ENCODE measurements at places on chromosomes 13 and 19.
A peak's percentile ranks its signal among the peaks of the same experiment; 100 is the strongest.

- DNase-seq, result no peak
Measured at GRCh38 chr13:66468656-66469055, 761.5 kb downstream of the PCDH9 start.

DNA sequence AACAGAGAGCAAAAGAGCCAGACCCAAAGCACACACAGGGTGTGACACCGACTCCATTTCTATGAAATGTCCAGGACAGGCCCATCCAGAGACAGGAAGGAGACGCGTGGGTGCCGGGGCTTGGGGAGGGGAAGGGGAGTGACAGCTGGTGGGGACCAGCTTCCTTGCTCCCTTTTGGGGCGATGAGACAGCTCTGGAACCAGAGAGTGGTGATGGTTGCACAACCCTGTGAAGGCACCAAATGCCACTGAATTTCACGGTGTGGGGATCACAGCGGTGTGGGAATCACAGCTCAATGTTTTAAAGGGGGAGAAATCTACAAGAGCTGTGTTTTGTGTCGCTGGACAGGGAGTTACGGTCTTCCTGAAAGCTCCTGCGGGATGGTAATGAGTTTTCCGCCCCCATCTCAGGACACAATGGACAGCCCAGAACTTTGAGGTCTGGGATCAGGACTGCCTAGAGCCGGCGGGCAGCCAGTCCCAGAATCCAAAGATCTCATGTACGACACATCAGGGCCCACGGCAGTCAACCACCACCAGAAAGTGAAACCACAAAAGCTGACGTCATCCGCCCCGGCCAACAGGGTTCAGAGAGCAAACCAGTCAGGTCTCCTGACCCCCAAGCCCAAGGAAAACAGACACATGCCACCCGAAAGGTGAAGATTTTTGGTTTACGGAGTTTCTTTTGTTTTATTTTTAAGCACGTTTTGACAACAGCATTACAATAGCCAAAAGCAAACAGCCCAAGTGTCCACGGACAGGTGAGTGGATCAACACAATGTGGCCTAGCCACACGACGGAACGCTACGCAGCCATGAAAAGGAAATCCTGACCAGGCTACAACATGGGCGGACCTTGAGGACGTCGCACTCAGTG lies 7.3 kb downstream of the SGTA start:
- DNase-seq, result no peak

DNA sequence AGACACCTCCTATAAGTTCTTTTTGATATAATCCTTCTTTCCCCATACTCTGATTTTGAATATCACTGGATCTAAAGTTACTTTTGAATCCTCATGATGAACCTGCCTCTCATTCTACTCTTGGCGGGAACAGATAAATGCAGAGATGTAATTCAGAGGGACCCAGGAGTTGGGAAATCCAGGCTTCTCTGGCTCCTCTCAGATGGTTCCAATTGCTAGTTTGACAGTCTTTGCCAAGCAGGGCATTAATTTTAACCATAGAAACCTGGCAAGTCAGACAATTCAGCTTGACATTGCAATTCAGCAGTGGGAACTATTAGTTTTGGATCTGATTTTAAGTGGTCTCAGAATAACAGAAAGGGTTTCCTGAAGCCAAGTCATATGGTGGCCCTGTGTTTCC lies 67.3 kb upstream of the KLF12 start:
- no peak for DNase-seq

- DNase-seq, result no peak
Measured at GRCh38 chr19:19464339-19465098, 50.8 kb downstream of the TSSK6 start.

DNA sequence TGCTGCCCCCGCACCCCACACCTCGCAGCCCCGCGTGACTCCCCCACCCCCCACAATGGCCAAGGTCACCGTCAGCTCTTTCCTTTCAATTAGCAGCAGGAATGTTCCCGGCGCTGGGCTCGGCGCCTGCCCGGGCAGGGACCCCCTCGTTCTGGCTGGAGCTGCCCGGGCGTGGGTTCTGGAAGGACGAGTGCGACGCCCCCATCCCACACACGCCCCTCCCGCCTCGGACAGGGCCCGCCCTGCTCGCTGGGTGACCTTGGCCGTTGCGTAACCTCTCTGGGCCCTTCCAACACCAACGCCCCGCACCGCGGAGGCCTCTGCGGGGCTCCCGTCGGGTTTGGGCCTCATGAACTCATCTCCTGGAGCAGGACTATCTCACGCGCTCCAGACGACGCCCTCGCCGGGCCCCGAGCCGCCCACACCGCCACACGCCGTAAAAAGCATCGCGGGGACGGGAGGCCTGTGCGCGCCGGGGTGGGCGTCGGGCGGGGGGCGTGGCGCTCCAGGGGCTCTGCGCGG lies 10.3 kb downstream of the PALM start:
- DNase-seq, result no peak

- DNase-seq, result no peak
Measured at GRCh38 chr19:38304352-38304865, 358 bp downstream of the C19orf33 start.

DNA sequence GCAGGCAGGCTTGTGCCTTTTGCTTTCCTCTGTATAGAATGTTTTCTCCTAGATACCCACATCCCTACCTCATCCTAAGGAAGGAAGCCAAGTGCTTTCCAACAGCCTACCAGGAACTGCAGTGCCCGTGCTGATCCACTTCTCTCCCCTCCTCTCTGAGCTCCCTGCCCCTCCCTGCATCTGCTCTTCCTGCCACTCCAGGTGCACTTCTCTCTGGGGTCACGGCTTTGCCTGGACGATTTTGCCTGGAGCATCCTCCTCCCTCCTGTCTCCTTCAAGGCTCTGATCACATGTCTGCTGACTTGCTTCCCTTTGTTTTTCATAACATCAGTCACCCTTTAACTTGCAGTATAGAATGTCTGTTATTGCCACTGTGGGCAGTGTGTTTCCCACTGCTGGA lies 34.7 kb upstream of the IRS2 start:
- DNase-seq, result no peak

GRCh38 chr13:112933649-112934048 lies 35.4 kb upstream of the MCF2L start:
- DNase-seq, result no peak

DNA sequence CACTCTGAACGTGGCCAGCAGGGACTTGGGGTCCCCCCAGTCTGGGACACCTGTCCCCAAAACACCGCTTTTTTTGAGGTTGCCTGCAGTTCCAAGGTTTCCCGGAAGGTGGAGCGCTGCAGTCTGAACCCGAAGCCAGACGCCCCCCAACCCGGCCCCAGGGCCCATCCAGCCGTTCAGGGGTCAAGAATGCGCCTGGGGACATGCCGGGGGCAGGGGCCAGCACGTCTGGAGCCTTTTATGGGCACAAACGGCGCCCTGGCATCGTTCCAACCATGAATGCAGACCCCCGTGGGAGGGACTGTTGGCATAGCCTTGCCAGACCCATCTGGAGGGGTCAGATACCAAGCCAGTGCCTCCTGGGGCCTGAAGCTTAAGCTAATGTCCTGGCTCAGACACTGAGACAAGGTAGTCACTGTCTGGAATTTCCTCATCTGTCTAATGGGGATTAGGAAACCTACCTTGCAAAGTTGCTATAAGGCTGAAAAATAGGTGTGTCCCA lies 6.9 kb downstream of the S1PR5 start:
- peak; percentile 62 for DNase-seq

- DNase-seq, result no peak
Measured at GRCh38 chr13:71902676-71903075, 35.7 kb upstream of the DACH1 start.

- DNase-seq, result no peak
Measured at GRCh38 chr13:21616205-21616866, 12.4 kb upstream of the MICU2 start.

DNA sequence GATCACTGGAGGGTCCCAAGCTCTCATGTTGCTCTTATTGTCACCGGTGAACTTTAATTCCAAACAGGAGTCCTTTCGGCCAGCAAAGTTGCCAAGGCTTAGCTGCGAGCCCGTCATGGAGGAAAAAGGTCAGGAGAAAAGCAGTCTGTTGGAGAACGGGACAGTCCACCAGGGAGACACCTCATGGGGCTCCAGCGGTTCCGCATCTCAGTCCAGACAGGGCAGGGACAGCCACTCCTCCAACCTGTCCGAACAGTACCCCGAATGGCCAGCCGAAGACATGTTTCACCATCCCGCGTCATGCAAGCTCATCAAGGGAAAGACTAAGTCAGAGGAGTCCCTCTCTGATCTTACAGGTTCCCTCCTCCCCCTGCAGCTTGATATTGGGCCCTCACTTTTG lies 10.4 kb downstream of the ZNF91 start:
- no peak for DNase-seq

DNA sequence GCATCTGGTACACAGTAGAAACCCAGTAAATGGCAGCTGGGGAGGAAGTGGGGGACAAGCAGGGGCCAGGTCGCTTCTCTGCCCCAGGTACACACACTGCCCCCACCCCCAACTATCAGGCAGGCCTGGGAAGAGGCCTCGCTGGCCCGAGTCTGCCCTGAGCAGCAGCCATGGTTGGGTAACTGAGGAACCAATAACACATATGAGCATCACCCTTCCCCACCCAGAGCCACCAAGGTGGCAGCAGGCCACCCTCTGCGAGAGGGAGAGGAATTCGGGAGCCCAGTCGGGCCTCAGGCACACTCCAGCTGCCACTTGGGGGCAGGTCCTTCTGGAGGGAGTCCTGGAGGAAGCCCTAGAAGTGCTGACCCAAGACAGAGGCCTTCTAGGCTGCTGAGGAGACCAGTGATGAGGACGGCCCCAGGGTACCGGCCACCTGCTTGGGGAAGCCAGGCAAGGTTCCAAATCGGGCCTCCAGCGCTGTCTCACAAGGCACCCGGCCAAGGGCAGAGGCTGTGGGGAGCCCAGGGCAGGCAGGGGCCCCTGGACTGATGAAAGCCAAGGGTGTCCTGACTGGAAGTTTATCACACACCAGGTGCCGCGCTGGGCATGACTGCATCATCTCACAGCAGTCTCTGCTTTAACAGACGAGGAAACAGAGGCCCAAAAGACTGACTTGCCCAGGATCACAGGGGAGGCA lies 14.0 kb upstream of the KPTN start:
- DNase-seq, result no peak

GRCh38 chr13:76879883-76880270 lies 6.3 kb downstream of the KCTD12 start:
- DNase-seq, result no peak

- no peak for DNase-seq
Measured at GRCh38 chr13:42367831-42368230, 95.9 kb downstream of the AKAP11 start.

DNA sequence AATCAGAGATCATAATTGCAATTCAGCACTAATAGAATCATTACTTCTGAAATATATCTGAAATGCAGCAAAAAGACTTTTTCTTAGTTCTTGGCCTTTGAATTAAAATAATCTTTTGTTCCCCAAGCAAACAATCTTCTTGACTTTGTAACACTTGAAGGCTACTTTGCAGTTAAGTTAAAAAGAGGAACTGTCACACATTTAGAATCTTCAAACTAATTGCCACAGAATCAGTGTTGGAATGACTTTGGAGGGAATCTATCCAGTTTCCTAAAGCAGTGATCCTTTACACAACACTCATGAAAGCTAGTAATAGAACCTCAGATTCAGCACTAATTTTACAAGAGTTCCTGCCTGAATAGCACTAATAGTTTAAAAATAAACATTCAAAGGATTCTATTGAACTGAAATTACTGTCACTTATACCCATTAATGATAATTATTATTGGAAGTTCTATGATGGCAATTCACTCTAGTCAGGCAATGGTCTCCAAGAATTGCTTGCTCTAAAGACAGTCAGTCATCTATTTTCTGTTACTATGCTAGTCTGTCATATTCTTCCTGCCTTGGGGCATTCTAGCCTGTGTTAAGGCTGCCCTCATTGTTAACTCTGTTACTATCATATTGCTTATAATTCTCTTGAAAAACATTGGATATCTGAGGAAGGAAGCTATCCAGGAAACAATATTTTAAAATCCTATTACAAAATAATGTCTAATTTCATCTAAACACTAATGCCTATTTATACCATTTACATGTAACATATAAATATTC lies 362.4 kb downstream of the DIAPH3 start:
- no peak for DNase-seq

DNA sequence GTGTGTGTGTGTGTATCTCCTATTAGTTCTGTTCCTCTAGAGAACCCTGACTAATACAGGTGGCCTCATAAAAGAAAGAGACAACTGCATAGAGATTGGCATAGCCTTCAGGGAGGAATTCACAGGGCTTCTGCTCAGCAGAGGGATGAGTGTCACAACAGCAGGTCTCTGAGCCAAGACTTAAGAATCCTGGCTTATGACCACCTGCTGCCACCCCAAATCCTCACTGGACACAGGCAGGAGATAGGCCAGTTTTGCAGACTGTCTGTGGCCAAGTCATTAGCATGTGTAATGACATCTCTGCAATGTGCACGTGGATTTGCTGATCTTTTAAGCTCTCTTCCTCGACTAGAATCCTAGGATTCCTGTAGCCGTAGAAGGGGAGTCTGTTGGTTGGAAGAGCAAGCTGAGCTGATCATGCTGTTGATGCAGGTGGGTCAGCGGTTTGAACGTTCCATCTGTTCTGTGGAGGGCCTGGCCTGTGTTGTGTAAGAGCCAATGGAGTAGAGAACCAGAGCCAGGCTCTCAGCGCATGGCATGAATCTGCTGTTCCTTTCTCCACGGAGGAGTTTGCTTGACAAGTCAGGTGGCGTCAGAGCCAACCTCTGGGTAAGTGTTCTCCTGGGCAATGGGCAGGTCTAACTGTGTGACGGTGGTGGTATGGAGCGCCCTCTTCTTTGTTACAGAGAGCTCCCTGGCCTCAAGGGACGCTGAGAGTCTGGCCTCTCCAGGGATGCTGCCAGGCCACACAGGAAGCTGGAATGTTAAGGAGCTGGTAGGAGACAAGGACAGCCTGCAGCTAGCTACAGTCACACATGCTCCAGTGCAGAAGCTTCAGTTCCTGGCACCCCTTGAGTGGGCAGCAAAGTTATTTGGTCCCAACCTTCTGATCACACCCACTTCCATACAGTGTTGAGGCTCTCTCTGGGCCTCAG lies 503.1 kb downstream of the FOXO1 start:
- DNase-seq, result no peak

DNA sequence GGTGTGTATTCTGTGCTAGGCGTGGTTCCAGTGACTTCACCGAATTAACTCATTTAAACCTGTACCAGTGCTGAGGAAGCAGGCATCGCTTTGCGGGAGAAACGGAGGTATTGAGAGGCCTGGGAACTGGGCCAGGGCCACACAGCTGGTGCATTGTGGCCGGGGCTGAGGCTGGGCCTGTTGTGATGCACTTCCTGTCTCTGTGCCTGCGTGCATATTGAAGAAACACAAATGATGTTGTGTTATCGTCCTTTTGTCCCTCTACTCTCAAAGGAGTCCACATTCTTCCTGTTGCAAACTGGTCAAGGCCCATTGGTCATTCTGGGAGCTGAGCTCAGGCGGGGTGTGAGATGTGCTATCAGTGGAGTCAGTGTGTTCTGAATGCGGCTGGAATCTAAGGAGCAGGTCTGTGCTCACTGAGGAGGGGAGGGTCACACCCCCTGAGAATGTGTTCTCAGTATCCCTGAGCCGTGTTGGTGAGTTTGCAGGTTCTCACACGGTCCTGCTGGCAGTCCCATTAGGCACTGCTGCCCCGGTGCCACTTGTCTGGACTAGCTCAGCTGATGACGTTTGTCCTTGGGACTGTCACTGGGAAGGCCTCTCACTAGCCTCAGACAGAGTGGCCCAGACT lies 62.1 kb downstream of the ARHGEF7 start:
- DNase-seq, result no peak

GRCh38 chr19:46481947-46482346 lies 10.6 kb upstream of the PNMA8A start:
- DNase-seq, result no peak

All from HTR-8/SVneo (cell line).